ENCODE measurements at places on chromosomes 1 and 21.

- no peak for DNase-seq
These were observed 3.9 kb downstream of the PLA2G2D start for GRCh38 chr1:20115479-20115878.

DNA sequence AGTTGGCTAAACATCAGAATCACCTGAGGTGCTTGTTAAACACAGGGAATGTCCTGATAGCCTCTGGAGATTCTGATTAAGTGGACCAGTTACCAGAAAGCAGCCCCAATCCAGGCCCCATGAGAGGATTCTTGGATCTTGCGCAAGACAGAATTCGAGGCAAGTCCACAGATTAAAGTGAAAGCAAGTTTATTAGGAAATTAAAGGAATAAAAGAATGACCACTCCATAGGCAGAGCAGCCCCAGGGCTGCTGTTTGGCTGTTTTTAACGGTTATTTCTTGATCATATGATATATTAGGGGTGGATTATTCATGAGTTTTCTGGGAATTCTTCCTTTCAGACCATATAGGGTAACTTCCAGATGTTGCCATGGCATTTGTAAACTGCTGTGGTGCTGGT lies 176.2 kb downstream of the ROR1 start:
- DNase-seq = no peak

DNA sequence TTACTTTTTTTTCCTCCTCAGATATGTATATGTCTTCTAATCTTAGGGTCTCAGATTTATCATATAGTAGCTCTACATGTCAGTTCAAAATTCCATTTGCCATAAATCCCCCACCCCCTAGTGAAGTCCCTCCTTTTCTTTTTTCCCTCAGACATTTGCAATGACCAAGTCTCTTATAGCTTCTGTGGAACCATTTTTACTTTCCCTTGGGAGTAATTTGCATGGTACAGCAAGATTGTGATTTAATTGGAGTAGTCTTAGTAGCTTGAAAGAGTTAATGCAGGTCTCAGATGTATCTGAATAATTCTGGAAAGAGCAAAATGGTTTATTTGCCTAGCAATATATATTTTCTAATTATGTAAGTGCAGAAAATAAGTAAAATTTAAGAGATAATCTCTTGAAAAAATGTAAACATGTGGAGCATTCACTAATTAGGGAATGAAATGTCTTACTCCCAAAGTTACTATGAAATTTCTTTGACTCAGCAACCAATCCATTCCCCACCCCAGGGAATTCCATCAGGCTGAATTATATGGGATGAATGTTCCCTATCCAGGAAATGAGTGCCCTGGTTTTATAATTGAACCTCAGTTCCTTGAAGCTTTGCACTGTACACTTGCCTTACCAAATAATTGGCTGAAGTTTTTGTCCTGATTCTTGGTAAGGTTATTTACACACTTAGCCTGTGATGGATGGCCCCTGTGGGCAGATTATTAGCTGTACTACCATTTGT lies 267.0 kb downstream of the DNM3 start:
- DNase-seq = no peak

- no peak for DNase-seq
These were observed 29.8 kb downstream of the COL6A1 start for GRCh38 chr21:46011267-46011967.

DNA sequence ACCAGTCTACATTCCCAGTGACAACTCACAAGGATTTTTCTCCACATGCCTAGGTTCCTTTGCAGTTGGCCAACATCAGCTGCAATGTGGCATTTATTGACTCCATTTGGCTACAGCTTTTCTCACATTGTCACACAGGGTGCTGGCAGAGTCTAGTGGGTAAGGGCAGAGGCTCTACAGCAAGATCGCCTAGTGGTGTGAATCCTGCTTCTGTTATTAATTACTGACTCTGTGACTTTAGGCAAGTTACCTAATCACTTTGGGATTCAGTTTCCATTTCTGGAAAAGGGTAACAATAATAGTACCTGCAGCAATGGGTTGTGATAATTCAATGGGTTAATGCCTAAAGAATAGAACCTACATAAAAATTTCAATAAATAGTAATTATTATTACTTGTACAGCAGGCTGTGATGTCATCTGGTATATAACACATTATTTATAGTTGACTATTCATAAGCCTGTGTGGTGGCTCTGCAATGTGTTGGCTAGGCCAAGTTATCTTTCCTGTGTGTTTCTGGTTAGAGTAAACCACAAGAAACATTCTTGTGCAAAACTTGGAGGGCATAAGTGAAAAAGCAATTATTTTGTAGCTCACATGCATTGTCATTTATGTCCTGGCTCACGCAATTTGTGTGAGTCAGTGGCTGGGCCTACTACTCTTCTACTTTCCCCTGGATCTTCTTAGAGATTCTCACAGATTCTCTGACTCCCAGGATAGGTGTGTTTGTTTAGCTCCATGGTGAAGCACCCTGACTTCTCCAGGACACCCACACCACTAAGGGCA lies 59.5 kb downstream of the PTGS2 start:
- no peak for DNase-seq

DNA sequence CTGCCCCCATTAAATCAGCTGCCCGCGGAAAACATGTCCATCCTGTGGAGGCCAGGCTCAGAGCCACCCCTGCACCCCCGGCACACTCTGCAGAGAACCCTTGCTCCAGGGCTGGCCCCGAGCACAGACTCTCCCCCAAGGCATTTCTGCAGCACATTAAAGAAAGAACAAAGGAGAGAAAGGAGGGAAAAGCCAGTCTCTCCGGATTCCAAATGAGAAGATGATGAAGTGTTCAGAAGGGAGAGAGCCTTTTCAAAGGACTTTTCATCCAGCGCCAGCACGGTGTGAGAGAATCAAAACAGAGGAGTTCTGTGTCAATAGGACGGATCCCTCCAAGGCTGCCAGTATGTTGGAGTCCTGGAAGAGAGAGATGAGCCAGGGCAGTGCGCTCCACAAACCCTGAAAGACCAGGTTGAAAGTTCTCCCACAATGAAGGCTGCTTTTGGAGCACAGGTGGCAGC lies 498.3 kb downstream of the NPHP4 start:
- no peak for DNase-seq

DNA sequence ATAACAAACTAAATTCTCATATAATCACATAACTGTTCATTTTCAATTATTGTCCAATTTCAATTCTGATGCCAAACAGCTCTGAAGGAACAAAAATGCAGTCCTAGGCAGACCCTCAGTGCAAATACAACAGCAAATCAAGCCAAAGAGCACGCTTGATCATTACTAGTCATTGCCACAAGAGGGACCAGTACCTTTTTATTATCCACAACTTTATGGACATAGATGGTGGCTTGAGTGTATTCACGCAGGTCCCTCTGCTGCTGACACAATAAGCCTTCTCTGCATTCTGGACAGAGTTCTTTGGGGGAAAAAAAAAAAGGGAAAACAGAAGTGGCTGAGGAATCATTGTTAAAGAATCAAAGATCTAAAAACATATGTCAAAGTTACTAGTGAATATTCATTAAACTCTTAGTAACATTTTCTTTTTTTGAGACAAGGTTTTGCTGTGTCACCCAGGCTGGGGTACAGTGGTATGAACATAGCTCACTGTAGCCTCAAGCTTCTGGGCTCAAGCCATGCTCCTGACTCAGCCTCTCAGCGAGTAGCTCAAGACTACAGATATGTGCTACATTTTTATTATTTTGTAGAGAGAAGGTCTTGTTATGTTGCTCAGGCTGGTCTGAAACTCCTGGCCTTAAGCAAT lies 34.3 kb upstream of the RAP1GAP start:
- DNase-seq = no peak

- no peak for DNase-seq
These were observed 62.4 kb upstream of the NGF start for GRCh38 chr1:115400426-115400825.

DNA sequence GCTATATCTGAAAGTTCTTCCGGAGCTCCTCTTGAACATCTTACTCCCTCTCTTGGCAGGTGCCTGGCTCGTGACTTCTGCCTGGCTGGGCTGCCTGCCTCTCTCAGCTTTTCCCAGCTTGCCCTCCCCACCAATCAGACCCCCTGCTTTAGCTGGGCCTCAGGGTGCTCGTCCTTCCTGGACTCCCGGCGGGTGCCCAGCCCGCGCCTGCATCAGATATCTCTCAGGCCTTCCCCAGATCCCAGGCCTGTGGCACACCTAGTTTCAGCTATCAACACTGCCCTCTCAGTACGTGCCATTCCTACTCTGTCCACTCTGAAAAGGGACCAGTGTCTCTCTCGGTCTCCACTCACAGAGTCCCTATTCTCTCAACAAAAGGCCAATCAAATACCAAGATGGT lies 96.5 kb upstream of the CLDN14 start:
- DNase-seq = no peak

GRCh38 chr1:184791550-184791900 lies 36.9 kb upstream of the EDEM3 start:
- DNase-seq = no peak

GRCh38 chr21:29571949-29572348 lies 273.2 kb downstream of the BACH1 start:
- no peak for DNase-seq

- no peak for DNase-seq
These were observed 42.1 kb upstream of the SRP9 start for GRCh38 chr1:225735252-225736149.

GRCh38 chr1:104765085-104765484 lies 1015.4 kb downstream of the AMY1C start:
- no peak for DNase-seq

- DNase-seq = no peak
These were observed 26.3 kb downstream of the PRMT2 start for GRCh38 chr21:46661642-46662366.

DNA sequence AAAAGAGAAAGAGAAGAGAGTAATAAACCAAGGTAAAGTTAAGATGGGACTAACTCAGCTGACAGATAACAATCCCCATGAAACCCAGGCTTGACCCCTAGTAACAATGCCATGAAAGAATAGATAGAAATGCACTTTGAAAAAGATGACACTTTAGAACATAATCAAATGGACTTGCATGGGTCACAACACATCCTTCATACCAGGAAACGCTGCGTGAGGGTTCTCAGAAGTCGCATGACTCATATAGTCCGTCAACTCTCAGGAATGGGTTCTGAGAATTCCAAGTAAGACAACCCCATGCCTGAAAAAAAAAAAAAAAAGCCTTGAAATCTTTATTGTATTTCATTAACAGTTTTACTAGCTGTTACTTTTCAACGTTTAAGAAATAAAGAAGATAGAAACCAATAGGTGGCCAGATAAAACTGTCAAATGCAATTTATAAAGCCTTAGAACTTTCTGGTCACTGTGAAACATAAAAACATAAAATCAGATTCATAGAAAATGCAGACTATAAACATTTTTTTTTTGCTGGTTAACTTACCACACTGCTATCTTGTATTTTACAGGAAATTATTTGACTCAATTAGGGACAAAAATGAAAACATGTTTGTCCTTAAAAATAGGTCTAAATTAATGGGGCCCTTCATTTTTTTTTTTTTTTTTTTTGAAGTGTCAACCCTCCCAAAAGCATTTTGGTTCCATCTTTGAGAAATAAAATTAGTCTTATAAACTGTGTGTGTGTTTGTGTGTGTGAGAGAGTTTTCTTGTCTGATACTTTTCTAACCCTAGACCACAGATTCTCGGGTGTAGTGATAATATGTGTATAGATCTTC lies 202.1 kb downstream of the NCAM2 start:
- no peak for DNase-seq
